CD4-positive, alpha-beta T cell treated with Interferon alpha-2 for 1 hour (primary cell): ENCODE measurements at places on chromosomes 16 and 17.

DNA sequence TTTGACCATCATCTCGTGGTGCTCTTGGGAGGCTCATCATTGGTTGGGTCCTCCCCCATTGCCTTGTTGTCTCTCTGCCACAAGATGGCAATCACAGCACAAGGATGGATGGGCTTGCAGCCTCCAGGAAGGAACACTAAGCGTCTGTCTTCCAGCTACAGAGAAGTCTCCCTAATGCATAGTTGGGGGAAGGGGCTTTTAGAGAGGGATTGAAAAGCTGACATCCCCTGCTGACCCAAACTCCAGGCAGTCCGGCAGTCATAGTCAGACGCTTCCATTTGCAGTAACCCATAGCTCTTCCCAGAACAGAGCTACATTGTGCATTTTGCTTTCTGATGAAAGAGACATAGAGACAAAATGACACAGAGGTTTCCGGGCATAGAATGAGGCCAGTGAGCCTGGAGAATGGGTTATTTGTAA, 111.4 kb downstream of the UTP18 start:
- DNase-seq, result peak; percentile 63

DNA sequence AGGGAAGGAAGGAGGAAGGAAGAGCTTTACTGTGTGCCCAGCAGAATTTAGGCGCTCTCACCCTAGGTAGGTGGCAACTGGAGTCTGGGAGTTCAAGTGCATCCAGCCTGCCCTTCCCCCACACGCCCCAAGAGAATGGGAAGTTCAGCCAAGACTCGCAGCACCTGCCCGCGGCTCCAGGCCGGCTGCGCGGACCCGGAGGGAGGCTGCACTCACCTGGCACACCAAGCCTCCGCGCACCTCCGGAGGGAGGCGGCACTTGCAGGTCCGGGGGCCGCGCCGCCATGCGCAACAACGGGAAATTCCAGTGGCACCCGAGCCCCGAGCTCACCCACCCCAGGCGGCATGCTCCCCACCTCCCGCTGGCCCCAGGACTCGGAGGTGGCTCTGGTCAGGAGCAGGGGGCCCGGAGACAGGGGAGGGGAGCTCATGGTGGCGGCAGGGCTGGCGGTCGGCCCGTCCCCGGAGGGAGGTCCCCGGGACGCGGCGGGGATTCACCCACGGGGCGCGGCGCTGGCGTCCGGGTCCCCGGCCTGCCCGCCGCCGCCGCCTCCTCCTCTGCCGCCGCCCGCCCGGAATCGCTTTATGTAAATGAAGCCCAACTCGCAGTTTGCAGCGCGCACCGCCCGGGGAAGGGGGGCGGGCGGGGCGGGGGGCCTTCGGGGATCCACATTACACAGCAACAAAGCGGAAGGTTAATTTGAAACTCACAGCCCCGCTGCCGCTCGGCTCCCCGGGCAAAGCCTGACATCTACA, at the start of gene ZFHX3:
Gene ZFHX3, minus strand, starts transcription at position 593 of the 756 bp plus-strand sequence. CDS start 87,983 bp downstream, outside the sequence.
- DNase-seq, result peak; percentile 40

DNA sequence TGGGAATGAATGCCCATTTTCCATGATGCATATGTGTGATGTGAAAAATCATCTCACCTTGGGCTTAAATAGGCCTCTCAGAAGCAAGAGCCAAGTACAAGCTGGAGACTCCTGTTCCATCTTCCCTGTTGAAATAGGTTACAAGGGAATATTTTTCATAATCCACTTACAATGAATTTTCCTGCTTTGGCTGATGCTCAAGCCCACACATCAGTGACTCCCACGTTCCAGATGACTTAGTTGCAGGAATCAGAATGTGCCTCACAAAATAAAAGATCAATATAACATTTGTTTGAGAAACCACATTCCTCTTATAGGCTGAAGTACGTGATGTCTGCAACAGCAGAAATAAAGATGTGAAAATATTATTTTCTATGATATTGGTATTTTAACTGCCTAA, 24.1 kb downstream of the ANKFN1 start:
- no peak for DNase-seq

- DNase-seq, result no peak
Observed at GRCh38 chr16:10390330-10390729, 4.5 kb downstream of the ATF7IP2 start.

GRCh38 chr17:27959382-27959709, 66.2 kb upstream of the LYRM9 start:
- no peak for DNase-seq

GRCh38 chr17:31155208-31155810, 60.5 kb downstream of the NF1 start:
- DNase-seq, result no peak

- peak; percentile 26 for DNase-seq
Observed at GRCh38 chr17:45782889-45783592, 1.1 kb upstream of the CRHR1 start.

- DNase-seq, result no peak
Observed at GRCh38 chr17:68052810-68053209, 17.3 kb downstream of the KPNA2 start.

DNA sequence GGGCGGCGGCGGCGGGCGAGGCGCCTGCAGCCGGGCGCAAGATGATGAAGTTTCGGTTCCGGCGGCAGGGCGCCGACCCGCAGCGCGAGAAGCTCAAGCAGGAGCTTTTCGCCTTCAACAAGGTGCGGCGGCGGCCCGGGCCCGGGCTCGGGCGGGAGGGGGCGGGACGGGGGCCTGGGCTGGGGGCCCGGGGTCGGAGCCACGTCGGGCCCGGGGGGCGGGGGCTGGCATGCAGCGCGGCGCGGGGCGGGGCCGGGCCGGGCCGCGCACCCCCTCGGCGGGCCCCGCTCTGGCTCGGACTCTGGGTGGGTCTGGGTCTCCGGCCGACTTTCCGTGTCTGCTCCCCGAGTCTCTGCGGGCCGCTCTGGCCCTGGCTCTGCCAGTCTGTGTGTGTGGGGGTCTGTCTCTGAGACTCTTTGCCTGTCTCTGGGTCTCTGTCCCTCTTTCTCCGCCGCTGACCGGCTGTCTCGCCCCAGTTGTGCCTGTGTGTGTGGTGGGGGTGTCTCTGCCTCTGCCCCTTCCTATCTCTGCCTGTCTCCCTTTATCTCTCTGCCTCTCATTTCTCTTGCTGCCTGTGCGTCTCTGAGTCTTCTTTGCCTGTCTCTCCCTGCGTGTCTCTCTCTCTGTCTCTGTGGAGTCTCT, 328 bp downstream of the LLGL1 start:
- no peak for DNase-seq

- no peak for DNase-seq
Observed at GRCh38 chr17:77366206-77366557, 225.4 kb downstream of the SEC14L1 start.

- DNase-seq, result no peak
Observed at GRCh38 chr16:53805752-53806151, 101.8 kb downstream of the FTO start.

- DNase-seq, result no peak
Observed at GRCh38 chr17:21163101-21163500, 36.3 kb downstream of the DHRS7B start.

DNA sequence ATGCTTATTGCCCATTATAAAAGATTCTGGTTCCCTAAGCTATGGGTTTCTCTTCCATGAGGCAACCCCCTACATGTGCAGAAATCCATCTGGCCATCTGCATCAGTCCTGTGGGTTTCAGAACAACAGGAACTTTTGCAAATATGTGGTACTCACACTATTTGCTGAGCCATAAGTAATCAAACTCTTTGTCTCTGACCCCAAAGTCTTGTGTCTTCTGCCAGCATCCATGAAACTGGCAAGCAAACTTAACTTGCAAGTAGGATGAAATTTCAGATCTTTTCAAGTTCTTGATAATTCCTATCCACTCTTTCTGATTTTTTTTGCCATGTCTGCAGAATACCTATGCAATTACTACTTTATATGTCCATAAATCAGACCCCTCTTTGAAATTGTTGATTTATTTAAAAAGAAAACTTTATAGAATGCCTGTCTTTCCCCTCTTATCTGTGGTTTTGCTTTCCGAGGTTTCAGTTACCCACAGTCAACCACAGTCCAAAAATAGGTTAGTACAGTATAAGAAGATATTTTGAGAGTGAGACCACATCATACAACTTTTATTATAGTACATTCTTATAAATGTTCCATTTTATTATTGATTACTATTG, 158.4 kb upstream of the IRX3 start:
- no peak for DNase-seq

GRCh38 chr17:6856051-6856450, 24.5 kb upstream of the TEKT1 start:
- DNase-seq, result no peak

DNA sequence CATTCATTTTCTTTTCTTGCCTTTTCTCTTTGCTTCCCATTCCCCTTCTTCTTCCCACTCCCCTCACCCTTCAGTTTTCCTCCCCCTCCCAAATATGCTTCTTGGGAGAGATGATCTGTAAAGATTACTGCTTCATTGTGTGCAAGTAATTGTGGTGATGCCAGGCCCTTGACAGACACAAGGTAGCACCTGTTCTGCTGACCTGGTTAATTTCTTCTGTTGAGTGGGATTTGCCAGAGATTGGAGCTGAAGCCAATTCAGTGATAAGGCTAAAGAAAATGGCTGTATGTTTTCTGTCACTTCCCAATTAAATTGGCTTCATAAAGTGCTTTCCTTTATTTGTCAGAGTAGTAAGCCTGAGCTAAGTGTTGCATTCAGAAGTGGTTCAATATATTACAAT, 44.5 kb downstream of the AATF start:
- DNase-seq, result no peak

GRCh38 chr17:59839651-59840328, 53.0 kb downstream of the TUBD1 start:
- DNase-seq, result peak; percentile 57

GRCh38 chr16:70661918-70662641, 15.7 kb downstream of the IL34 start:
- no peak for DNase-seq

DNA sequence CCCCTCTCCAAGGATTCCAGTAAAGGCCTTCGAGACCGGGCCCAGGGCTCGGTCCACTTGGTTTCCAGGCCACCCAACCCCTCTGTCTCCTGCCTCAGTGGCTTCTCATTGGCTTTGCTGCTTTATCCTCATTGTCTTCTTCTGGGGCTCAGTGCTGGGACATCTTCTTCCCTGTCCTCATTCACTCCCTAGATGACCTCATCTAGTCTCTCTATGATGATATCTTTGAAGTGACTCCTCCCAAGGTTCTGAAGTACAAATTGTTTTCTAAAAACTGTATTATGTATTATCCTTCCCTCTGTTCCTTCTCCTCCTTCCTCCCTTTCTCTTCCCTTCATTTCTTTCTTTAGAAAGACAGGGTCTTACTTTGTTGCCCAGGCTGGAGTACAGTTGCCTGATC, 27.1 kb upstream of the NDRG4 start:
- no peak for DNase-seq

DNA sequence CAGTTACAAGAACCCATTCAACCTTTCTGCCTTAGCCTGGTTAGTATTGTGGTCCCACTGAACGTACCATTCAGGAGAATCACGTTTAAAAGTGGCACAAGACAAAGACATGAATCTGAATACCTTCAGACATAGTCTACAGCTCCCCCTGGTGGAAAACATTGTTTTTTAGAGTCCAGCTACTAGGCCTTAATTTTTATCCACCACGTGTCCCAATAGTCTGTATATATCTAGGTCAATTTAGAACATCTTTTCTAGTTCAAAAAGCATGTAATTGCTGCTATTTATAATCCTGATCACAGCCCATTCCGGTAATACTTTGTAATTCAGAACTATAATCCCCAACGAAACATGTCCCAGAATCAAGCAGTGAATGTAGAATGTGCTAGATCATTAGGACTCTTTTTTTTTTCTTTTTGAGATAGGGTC, 13.7 kb upstream of the GUCY2D start:
- DNase-seq, result peak; percentile 91

DNA sequence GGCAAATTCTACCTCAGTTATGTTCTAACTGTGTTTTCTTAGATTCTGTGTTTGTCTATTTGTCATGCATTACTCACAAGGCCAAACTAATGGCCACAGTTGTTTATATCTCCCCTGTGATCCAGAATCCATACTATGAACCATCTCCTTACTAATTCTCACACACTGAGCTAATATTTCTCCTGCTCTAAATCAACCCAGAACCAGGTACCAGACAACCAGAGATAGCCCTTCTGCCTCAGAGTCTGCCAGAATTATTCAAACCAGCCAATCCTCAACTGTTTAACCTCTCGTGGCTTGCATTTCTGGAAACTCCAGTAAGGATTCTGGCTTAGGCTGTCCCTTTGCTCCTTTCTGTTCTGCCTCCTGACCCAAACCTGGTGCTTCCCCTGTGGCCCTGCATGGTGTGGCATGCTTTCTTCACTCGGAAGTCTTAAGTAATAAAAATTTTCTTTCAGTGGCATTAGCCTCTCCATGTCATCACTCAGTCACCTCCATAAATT, 59.4 kb downstream of the EFCAB5 start:
- DNase-seq, result no peak

DNA sequence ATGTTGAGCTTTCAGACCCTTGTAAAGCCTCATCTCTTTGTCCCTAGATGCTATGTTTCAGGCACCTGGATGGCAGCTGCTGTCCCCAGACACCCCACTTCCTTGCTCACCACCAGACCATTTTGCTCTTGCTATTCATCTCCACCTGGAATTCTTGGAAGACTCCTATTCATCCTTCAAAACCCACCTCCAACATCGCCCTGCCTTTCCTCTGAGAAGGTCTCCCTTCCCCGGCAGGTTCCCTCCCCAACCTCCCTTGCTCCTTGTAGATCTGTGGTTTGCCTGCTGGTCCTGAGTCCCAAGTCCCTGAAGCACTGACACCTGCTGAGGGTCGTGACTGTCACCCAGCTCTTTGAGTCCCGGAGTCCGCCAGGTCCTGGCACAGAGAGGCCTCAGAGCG, 9.9 kb downstream of the ZNF469 start:
- DNase-seq, result no peak

DNA sequence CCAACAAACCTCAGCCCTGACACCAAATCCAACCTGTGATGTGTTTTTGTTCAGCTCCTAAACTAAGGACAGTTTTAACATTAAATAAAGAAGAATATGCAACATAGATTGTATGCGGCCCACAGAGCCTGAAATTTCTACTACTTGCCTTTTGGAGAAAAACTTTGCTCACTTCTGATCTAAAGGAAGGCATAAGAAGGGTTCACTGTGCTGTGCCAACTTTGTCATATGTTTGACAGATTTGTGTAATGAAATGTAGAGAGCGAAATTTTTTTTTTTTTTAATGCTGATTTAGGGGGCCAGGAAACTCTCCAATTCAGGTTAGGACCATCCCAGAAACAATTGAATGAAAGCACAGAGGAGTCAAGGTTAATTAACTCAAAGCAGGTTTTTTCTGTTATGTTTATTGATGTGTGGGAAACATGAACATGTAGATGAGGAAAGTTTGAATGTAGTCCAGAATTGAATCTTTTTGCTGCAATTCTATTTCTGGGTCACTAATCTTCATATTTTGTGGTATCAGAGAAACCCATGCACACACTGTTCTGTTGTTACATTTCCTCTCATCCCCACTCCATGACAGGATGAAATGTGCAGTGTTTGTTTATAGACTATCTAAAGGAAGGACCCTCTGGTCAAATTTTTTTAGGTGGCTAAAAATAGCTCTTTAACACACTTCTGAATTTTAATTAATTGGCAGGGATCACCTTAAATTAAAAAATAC, 71.5 kb downstream of the TAOK1 start:
- DNase-seq, result no peak
